ENCODE measurements at places on chromosomes 2 and 18. TPM values are rescaled to one million over a fixed set of nuclear protein-coding genes. Genes with fewer than 3 reads are reported as not detected.
A peak's percentile ranks its signal among the peaks of the same experiment; 100 is the strongest.

The SLC5A7 gene
- not detected for total RNA-seq

DNA sequence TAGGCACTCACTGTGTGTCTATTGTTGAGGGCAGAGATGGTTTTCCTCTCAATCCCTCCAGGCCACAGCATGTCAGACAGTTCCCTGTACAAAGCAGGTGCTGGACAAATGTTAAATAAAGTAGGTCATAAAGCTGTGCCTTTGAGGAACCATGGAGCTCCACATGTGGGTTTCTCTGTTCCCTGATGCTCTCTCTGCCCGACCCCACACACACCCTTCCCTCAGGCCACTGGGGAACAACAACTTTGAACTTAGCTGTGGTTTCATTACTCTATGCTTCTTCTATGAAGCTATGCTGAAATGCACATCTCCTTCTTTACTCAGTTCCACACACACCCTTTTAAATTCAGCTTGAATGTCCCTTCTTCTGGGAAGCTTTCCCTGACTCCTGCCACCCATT is 415.3 kb downstream of the HRH4 start:
- DNase-seq = peak; percentile 27
- no peak overlapping the region for H3K4me3 ChIP-seq
- no peaks in the 10 kb centered on the region for H3K36me3 ChIP-seq
- H3K4me1 ChIP-seq = peaks cover 17% of the 10 kb centered on the region

DNA sequence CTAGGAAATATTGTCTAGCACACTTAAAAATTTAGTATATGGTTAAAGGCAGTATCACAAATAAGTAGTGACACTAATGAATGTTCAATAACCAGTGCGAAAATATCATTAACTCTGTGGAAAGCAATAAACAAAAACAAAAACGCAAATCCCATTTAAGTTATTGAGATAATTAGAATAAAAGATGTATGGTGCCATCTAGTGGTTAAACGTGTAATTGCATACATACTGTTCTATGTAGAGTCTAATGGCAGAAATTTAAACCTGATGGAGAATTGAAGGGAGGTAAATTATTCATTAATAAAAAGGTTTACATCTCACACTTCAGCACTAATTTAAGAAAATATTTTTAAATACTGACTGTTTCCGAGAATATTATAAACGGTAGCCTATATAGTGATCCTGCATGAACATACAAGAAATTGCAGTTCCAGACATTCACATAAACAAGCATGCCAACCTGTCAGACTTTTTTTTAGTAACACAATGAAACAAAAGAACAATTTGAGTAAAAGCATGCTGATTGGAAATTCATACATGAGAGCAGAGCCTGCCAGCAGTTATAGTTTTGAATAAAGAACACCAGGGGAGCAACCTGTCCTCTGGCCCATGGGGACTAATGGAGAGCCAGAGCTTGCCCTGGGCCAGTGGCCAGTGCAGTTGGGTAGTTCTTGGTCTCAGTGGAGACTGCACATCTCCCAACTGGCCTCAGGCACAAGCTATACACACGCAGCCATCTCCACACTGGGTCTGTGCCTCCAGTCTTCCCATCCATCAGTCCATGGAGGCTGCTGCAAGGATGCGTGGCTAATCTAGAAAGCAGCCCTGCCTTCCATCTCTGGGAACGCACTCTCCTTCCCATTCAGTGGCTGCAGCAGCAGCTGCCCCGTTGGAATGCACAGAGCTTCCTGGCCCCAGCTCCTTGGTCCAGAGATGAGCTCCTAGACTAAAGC is 28.0 kb downstream of the GCG start:
- H3K36me3 ChIP-seq = no peaks in the 10 kb centered on the region
- peaks cover 8% of the 10 kb centered on the region for H3K4me1 ChIP-seq
- no peak overlapping the region for H3K4me3 ChIP-seq
- DNase-seq = peak; percentile 54
- H3K27ac ChIP-seq = no peak overlapping the region
- no peaks in the 10 kb centered on the region for H3K27me3 ChIP-seq

DNA sequence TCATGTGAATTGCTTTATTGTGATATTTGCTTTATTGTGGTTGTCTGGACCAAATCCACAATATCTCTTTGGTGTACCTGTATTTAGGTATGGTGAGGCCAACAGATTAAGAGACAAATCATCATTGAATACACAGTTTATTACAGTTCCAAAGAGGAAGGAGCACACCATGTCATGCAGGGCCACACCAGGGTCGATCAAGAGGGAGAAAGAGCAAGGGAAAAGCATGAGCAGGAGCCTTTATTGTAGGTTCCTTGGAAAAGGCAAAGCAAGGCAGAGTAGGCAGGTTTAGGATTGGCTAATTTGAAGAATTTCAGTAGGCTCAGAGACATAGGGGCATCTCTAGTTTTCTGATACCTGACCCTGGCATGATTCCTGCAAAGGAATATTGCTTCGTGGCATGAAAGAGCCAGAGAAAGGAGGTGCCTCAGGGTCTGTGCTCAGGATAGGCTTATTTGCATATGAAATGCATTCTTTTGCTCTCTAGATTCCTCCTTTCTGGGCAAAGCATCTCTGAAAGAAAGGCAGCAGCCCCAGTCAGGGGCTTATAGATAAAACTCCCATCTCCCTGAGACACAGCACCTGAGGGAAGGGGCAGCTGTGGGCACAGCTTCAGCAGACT is 214.2 kb upstream of the ERBB4 start:
- no peaks in the 10 kb centered on the region for H3K27me3 ChIP-seq
- H3K4me3 ChIP-seq = no peak overlapping the region
- no peak overlapping the region for H3K27ac ChIP-seq
- H3K36me3 ChIP-seq = no peaks in the 10 kb centered on the region
- no peak for DNase-seq

GRCh38 chr18:63113899-63114565 is 205.5 kb downstream of the BCL2 start:
- H3K27ac ChIP-seq = no peak overlapping the region
- H3K4me1 ChIP-seq = no peaks in the 10 kb centered on the region
- DNase-seq = no peak
- peaks cover 26% of the 10 kb centered on the region for H3K27me3 ChIP-seq
